A172 (cell line): ENCODE measurements at places on chromosomes 12 and 14. TPM values are rescaled to one million over a fixed set of nuclear protein-coding genes. Genes with fewer than 3 reads are reported as not detected.

DNA sequence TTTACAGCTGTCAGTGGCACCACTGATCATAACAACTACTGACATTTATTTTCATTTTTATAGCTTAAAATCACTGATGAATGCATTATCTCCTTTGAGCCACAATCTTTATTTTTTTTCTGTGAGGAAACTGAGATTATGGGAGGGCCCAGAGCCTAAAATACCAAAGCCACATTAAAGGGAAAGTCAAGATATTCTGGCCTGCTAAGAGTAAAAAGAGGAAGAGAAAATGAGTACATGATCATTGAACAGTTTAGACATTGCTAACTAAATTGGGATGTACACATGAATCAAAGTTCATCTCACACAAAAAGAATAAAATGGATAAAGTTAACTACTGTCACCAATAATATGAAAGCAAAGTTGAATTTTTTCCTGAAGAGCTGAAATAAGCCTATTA lies 170.5 kb upstream of the GARIN2 start:
- DNase-seq = no peak

The SLC5A8 gene
- not detected in 2 replicates for total RNA-seq

DNA sequence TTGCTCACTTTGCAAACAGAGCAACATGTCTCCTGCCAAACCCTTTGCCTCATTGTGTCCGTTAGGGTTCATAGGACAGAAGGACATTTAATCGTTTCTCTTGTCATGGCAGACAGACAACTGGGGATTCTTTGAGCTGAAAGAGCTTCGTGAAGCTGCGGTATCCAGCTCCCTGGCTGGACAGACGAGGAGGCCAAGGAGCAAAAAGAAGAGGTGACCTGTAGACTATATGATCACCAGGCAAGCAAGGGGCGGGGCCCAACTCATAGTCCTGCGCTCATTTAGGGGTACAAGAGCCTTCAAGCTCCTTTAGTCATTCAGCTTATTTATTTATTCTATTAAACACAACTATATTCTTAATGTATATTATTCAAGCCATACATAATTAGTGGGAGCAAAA lies 66.8 kb upstream of the VRK1 start:
- DNase-seq = no peak

GRCh38 chr12:119222222-119222951 lies 43.7 kb downstream of the HSPB8 start:
- DNase-seq = no peak

The RNASE2 gene
- total RNA-seq = not detected in 2 replicates

DNA sequence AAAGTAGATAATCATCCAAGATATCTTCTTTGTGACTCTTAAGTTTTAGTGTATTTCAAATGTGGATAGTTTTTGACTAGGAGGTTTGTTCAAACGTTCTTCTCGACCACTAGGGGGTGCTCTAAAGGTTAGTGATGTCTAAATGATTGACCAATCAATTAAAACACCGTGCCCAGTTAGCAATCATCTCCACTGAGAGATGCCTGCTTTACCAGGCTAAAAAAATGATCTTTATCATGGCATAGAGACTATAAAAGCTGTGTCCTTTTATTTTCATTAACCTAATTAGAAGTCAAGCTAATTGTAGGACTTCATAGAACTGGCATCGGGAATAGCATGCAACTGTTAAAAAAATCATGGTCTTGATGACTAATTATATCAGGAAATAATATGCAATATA lies 153.9 kb downstream of the PRKCH start:
- no peak for DNase-seq

- DNase-seq = peak; percentile 38
These were observed 158.8 kb downstream of the RPAP3 start for GRCh38 chr12:47547077-47547476.

The HHIPL1 gene
- not detected in 2 replicates for total RNA-seq

- DNase-seq = no peak
These were observed 6.7 kb upstream of the ALDH2 start for GRCh38 chr12:111759991-111760390.

- no peak for DNase-seq
These were observed 54.6 kb downstream of the TESPA1 start for GRCh38 chr12:54929998-54930397.

- no peak for DNase-seq
These were observed 161.7 kb downstream of the SLC15A4 start for GRCh38 chr12:128662101-128662500.

DNA sequence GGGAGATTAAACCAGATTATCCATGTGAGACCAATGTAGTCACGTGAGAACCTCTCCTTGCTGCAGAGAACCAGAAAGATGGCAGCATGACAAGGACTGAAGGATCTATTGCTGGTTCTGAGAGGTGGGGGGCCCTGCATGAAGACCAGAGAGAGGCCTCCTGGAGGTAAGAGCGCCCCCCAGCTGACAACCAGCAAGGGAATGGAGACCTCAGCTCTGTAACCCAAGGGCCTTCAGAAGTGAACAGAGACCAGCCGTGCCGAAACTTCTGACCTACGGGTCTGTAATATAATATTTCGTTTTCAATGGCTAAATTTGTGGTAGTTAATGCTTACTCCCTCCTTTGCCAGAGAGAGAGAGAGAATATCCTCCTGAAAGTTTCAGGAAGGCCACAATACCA lies 524.1 kb upstream of the TBX3 start:
- DNase-seq = no peak

DNA sequence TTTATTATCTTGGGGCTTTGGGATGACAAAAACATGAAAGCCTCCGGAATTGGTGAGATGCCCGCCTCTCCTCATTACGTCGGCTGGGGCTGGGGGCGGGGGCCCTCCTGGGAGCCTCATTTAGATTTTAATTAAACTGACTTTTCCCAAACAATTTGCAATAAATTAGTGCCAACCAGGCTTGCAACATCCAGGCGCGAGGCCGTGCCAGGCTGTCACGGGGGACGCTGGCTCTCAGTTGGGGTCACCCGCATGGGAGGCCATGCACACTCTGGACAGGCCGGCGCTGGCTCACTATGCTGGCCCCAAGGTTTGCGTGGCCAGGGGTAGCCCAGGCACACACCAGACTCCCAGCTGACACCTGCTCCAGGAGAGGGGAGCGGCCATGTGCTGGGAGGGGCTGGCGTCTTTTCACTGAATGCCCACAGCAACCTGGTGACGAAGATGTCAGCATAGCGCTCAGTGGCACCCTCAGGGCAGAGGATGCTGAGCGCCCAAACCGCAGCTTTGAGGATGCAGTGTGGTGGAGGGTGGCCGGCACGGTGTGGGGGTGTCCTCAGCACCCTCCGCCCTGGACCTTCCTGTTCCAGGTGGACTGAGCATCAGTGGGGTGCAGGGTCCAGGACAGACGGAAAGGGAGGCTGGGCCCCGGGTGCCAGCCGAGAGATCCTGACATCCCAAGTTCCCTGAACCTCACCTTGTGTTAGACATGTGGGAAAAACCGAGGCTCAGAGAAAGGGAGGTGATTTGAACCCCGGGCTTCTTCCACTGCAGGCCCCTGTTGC lies 190.8 kb upstream of the C14orf180 start:
- no peak for DNase-seq

GRCh38 chr12:46233423-46233822 lies 35.4 kb downstream of the SLC38A1 start:
- DNase-seq = no peak

The BCL11B gene
- total RNA-seq = 0.02 TPM in 2 replicates

DNA sequence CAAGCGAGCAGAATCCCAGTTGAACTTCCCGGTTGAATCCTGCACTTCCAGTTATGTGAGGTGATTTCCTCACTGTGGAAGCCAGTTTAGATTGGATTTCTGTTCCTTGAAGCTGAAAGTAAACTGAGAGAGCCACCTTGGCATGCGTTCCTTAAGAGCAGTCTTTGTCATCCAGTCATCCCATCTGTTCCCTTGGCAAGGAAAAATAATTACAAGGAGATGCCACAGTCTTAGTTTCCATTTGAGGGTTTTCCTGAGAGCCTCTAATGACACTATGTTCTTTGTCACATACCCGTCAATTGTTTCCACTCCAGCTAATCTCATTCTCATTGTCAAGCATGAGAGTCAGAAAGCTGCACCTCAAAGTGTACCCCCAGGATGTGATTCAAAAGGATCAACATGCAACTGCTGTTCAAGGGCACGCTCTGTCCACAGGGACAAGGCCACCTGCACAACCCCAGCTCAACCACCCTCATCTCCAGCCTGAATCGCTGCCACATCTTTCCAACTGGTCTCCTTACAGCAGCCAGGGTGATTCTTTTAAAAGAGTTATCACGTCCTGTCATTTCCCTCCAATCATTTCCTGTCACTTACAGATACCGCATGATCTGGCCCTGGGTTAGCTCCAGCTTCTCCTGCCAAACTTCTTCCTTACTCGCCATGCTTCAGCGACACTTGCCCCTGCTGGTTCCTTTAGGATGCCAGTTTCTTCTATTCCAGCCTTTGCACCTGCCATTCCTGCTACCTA lies 18.0 kb upstream of the TCP11L2 start:
- no peak for DNase-seq

The RILPL1 gene
- total RNA-seq = 9.3 and 16.1 TPM in 2 replicates

DNA sequence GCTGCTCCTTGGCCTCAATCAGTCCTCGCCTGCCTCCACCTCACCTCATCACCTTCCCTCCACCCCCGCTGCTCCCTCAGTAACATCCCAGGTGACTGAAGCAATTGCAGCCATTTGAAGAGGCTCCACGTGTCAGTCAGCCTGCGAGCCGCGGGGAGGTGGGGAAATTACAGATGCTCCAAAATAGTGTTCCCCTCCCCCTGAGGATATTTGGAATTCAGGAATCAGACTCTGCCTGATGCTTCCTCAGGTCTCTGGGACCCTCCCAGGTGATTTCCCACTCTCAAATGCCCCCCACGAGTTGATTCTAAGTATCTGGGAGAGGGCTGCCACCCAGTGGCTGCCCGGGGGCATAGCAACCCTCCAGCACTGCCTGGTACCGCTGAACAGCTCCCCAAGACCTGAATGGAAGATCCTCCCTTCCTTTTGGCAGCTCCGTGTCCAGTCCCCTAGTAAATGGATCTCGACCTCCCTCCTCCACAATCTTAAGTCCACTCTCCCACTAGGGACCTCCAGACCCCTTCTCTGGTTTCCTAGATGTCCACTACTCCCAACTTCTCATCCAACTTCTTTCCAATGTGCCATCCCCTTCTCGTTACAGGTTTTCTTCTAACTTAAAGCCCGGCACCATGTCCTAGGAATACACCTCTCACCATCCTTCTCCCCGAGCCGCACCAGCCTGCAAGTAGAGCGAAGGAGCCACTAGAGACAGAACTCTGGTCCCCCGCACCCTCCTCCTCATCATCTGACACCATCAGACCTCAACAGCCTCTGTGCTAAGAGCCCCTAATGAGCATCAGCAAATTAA lies 1.4 kb upstream of the ASIC1 start:
- DNase-seq = peak; percentile 25

The SOX5 gene
- total RNA-seq = not detected in 2 replicates

DNA sequence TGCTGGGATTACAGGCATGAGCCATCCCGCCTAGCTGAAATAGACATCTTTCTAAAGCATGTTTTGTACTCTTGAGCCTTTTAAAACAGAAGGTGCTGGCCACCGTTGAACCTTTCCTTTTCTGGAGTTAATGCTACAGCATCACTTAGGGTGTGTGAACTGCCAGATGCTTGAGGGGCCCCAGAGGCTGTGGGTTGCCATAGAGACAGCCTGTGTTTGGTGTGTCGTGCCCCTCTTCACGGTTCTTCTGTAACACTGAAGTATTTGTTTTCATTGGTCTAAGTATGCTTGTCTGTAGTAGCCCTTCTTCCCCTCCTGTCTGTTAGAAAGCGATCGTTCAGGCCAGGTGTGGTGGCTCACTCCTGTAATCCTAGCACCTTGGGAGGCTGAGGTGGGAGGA lies 30.8 kb downstream of the PLEKHG3 start:
- no peak for DNase-seq

The TUBA1A gene
- total RNA-seq = 884 and 1,296 TPM in 2 replicates

- DNase-seq = no peak
These were observed 44.4 kb upstream of the BATF start for GRCh38 chr14:75477881-75478280.

The ARF3 gene
- total RNA-seq = 51.9 and 78.9 TPM in 2 replicates

- no peak for DNase-seq
These were observed 36.2 kb downstream of the CMAS start for GRCh38 chr12:22082190-22082701.

- no peak for DNase-seq
These were observed 62.8 kb downstream of the PPP2R5C start for GRCh38 chr14:101824339-101824727.

DNA sequence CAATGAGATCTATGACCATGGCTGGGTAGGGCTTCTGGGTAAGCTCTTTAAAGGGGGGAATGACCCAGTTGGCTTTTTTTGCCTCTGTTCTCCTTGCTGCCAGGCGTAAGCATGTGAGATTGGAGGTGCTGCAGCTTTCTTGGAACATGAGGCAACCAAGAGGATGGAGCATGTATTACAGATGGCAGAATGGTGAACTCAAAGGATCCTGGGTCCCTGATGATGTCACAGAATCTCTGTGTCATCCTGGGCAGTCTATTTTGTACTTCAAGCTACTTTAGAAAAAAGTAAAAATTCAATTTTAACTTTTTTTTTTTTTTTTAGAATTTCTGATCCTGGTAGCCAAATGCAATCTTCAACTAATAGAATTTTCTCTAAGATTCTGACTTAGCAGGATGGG lies 8.0 kb downstream of the KRT82 start:
- DNase-seq = no peak

The SIX6 gene
- not detected in 2 replicates for total RNA-seq

- no peak for DNase-seq
These were observed 304.1 kb downstream of the ITPR2 start for GRCh38 chr12:26528943-26529342.

GRCh38 chr12:42892702-42893551 lies 303.4 kb upstream of the PRICKLE1 start:
- DNase-seq = no peak

- no peak for DNase-seq
These were observed 58.9 kb upstream of the RNU6-7 start for GRCh38 chr14:32142754-32143437.
